ENCODE measurements at places on chromosomes 5 and 9. TPM values are rescaled to one million over a fixed set of nuclear protein-coding genes. Genes with fewer than 3 reads are reported as not detected.

FGF1 gene
- total RNA-seq = 0.13 TPM

NIPAL4 gene
- total RNA-seq = not detected

OLFML2A gene
- total RNA-seq = 18.2 TPM

SOHLH1 gene
- 0.18 TPM for total RNA-seq

LRRC70 gene
- total RNA-seq = 35.0 TPM

IRX2 gene
- 0.72 TPM for total RNA-seq

C9orf152 gene
- not detected for total RNA-seq

MAMDC4 gene
- total RNA-seq = 10.0 TPM

PRDM9 gene
- total RNA-seq = not detected

PCDHB15 gene
- total RNA-seq = 10.5 TPM

TSSK1B gene
- total RNA-seq = not detected

ANKRD18B gene
- 0.41 TPM for total RNA-seq

C5orf63 gene
- total RNA-seq = 2.0 TPM

DOCK8 gene
- 8.3 TPM for total RNA-seq

NTNG2 gene
- 0.38 TPM for total RNA-seq

PCDHGC3 gene
- total RNA-seq = 68.2 TPM

CDX1 gene
- total RNA-seq = 0.59 TPM

FOXD4L5 gene
- 0.10 TPM for total RNA-seq

DPYSL3 gene
- 27.6 TPM for total RNA-seq

SPINK4 gene
- not detected for total RNA-seq

SIMC1 gene
- total RNA-seq = 17.5 TPM

C1QTNF2 gene
- total RNA-seq = not detected

ANKRD31 gene
- 0.05 TPM for total RNA-seq

PLPP7 gene
- 4.9 TPM for total RNA-seq

DMGDH gene
- 0.36 TPM for total RNA-seq

Data from endothelial cell (in vitro differentiated cells).